Activated CD8-positive, alpha-beta memory T cell treated with anti-CD3 and anti-CD28 coated beads for 4 hours (primary cell): ENCODE measurements at places on chromosomes 12 and 14.

DNA sequence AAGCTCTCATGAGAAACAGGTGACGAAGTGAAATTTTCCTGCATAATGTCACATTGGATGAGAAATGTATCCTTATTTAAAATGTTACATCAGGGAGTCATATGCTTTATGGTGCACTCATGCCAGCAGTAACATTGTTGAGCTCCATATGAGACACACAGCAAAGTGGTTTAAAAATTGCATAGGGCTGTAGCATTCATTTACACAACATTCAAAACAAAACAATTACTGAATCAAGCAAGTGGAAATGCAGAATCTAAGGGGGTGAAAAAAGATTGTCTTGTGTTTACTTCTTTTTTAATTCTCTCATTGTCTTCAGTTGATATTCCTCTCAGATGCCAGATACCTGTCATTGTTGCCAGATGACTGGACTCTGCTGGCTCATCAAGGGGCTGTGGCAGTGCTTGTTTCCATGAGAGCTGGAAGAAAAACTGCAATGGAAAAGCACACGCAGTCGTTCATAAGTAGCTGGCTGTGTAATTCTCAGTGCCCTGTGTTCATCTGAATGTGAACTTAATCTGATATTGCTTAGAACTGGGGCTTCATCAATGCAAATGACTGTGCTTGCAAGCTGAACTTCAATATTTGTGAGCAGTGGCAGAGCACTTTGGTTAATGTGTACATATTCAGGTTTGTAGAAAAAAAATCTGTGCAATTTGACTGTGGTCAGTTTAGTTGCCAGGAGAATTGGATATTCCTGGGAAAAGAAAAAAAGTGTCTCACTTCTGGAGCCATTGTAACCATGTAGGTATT is 305.6 kb downstream of the RAD51B start:
- no peak for DNase-seq

GRCh38 chr14:96160076-96160912 is 44.3 kb upstream of the BDKRB2 start:
- DNase-seq, result no peak

GRCh38 chr12:22284871-22285270 is 49.6 kb downstream of the ST8SIA1 start:
- DNase-seq, result no peak

DNA sequence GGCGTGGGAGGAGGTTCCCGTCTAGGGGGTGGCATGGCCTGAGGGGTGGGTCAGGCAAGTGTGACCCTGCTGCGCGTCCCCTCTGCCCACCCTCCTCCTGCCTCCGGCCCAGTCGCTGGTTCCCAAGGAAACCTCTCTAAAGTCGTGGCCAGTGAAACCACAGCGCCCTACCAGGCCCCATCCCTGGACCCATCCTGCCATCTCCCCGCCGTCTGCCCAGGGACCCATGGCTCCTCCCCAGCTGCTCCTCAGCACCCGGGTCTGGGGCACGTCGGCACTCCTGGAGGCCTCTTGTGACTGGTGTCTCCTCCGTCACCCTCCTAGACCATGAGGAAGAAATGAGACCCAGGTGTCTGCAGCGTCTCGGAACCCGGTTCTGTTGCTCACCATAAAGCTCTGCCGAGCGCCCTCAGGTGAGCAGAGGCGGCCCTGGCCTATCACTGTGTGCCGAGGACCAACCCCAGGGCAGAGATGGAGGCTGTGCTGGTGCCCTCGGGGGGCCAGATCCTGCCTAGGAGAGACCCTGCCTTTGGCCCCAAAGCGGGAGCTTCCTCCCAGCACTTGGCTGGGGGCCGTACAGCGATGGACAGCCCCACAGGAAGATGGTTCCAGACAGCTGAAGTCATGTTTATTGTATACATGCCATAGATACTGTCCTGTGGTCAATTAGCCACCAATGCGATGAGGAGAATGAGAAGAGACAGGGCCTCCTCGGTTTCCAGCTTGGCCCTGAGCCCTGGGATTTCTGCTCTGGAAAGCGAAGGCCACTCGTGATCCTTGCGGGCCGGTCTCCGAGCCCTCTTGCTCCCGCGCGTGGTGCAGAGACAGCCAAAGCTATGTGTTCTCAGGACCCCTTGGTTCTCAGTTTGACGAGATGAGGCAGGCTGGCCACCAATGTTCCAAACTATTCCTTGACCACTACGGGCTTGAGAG is 222.5 kb upstream of the RTL1 start:
- no peak for DNase-seq

DNA sequence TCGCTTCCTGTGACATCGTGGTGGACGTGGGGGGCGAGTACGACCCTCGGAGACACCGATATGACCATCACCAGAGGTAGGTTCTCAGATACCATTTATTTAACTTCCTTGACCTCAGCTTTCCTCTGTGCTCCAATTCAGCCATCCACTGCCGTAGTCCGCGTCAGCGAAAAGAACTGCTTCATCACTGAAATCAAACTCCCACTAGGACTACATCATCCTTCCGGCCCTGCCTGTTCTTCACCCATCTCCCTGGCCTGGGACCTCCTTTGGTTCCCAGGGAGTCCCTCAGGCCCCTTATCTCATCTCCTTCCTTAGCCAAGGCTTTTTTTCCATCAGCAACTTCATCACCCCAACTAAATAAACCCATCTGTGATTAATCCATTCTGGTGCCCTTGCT is 692 bp downstream of the MYG1 start:
- no peak for DNase-seq

DNA sequence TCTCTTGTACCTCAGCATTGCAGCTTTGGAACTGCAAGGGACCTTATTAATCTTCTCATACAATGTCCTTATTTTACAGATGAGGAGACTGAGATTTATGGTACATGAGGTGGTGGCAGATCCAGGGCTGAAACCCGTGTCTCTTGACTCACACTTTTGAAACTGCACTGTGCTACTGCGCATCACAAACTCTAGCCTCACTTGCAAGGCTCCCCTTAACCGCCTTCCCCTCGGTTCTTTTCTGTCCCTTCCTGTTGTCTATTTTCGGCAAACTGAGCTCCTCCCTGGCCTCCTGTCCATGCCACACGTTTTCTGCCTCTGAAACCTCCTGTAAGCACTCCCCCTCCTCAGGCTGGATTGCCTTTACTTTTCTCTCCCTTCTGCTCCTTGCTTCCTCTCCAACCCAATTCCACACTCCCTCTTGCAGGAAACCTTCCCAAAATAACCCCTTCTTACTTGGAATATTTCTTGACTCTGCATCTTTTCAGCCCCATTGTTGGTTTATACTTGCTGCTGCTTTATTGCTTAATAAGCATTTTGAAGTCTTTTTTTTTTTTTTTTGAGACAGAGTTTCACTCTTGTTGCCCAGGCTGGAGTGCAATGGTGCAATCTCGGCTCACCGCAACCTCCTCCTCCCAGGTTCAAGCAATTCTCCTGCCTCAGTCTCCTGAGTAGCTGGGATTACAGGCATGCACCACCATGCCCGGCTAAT is 72.4 kb upstream of the CISTR start:
- no peak for DNase-seq

GRCh38 chr12:88952562-88952942 is 372.3 kb upstream of the KITLG start:
- DNase-seq, result no peak

- no peak for DNase-seq
Measured at GRCh38 chr14:26820572-26820971, 222.7 kb upstream of the NOVA1 start.

DNA sequence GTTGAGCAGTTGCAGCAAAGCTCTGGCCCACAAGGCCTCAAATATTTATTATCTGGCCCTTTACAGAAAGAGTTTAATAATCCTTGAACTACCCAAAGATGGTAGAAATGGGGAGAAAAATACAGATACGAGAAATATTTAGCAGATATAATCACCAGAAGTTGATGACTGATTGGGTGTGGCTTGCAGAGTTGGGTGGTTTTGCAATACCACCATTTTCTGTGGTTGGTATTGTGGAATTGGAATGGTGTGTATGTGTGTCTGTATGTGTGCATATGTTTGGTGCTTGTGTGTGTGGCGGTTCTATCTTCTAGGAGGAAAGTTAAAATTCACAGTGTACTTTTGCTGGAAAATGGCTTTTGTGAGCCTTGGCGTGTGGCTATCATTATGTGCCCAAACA is 85.4 kb upstream of the MANSC4 start:
- DNase-seq, result no peak

GRCh38 chr12:3206536-3207072 is 129.4 kb downstream of the TSPAN9 start:
- no peak for DNase-seq

GRCh38 chr14:70871001-70871400 is 36.3 kb upstream of the PCNX1 start:
- DNase-seq, result no peak

GRCh38 chr14:76771437-76771980 is 10.2 kb downstream of the VASH1 start:
- DNase-seq, result no peak

DNA sequence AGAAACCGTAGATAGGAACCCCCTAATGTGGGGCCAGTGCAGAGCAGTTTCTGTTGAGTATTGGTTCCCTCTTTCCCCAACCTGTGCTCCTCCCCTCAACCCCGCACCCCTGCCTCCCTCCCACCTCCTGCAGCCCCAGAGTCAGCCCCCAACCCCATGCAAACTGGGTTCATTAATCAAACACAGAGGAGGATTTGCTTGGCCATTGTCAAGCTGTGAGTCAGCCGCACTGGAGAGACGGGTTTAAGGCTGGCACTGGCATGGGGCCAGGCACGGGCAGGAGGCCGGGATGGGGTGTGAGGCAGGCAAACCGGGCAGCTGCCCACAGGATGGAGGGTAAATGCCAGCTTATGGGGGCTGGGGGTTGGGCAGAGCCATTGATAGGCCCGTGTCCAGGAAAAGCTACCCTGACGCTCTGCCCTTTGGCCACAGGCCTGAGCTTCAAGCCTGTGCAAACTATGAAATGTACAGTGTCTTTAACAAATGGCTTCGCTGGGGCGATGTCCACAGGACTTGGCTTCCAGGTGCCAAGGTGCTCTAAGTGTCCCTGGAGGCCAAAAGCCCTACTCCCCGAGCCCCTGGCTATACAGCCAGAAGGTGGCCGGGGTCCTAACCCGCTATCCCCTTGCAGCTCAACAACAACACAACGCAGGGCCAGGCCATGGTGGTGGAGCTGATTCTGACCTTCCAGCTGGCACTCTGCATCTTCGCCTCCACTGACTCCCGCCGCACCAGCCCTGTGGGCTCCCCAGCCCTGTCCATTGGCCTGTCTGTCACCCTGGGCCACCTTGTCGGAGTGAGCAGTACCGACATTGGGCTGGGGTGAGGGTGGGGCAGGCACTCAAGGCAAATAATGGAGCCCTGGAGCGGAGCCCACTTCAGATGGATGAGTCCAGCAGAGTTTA is 1.4 kb downstream of the AQP5 start:
- DNase-seq, result no peak

DNA sequence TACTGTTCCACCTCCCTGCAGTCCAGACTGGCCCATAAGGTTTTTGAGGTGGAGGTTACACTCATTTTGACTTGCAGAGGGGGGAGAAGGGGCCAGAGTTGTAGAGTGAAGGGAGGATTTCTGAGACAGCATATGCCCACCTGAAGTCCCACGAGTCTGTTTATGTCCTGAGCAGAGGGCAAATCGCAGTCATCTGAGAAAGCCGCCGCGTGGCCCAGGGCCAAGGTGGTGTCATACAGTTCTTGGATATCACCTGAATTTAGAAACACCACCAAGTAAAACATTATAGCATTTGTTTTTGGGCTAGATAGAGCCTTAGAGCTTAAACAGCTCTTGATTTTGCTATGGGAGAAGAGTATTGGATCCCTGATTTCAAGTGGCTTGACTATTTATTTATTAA is 30.9 kb downstream of the TDG start:
- no peak for DNase-seq

- DNase-seq, result no peak
Measured at GRCh38 chr12:40586823-40587222, 105.4 kb upstream of the CNTN1 start.

DNA sequence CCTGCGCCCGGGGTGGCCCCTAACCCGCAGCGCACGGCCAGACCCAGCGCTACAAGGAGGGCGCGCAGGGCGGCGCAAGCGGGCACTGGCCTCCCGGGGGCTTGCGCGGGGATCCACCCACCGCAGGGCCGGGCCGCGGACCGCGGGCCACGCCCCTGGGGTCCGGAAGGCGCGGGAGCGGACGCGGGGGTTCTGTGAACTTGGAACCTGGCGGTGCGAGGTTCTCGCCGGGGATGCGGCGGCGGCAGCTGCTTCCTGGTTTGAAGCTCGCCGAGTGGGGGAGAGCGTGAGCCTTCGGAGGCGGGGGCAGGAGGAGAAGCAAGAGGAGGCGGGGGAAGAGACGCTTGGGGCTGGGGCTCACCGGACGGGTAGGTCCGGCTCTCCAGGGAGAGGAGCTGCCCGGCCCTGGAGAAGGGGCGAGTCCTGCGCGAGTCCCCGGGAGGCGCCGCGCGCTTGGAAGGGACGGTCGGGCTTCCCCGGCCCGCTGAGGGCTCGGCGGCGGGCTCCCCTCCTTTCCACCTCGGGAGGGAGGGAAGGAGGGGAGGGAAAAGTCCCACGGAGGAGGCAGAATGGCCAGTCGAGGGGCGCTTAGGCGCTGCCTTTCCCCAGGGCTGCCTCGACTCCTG is at the start of gene PRKCH:
Gene PRKCH, plus strand, starts transcription at position 195 of the 626 bp plus-strand sequence. CDS start 523 bp downstream, outside the sequence.
- DNase-seq, result peak; percentile 74

- no peak for DNase-seq
Measured at GRCh38 chr12:12891881-12892355, 556 bp downstream of the GPRC5A start.

GRCh38 chr12:53200458-53201176 is 6.4 kb downstream of the ITGB7 start:
- DNase-seq, result no peak

GRCh38 chr14:74820288-74820687 is 55.7 kb downstream of the PROX2 start:
- no peak for DNase-seq

DNA sequence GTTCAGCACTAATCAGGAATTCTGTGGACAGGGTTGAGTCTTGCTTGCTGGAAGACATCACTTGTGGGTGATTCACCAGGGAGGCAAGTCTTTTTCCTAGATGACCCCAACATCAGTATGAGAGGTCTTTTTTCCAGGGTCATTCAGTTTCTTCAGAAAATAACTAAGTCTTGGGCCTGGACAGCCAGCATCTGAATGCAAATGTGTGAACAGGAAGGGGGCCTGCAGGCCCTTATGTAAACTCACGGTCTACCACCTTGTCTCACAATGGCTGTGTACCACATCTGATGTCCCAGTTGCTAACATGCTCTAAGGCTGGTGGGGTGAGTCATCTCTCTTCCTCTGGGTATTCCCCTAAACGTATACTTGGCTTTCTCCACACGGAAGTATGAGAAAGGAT is 79.2 kb downstream of the HECTD4 start:
- DNase-seq, result peak; percentile 6

- DNase-seq, result no peak
Measured at GRCh38 chr12:80766897-80767296, 50.2 kb downstream of the MYF5 start.
